T47D (cell line): ENCODE measurements at places on chromosomes 2 and 18.

- DNase-seq, result no peak
Measured at GRCh38 chr2:126700677-126701076, 44.7 kb downstream of the GYPC start.

DNA sequence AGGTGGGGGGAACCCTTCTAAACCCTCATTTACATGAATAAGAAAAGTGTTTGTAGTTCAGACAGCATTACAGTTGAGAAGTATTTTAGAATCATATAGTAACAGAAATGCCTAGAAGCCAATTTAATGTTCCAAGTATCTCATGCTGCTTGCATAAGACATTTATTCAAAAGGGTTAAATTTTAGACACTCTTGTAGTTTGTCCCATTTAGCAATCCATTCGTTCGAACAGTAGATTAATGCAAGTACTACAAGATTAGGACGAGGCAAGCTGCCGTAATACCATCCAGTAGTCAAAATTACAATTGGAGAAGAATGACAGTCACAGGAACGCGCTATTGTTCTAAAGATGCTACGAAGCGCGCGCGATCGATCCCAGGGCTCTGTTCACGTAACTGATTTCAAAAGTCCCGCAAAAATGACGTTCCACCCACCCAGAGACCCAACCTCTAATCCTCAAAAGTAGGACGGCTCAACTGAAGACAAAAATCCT is 1.2 kb downstream of the TMEM237 start:
- no peak for DNase-seq

GRCh38 chr2:241974096-241974495 is 104.6 kb downstream of the RTP5 start:
- DNase-seq, result no peak

DNA sequence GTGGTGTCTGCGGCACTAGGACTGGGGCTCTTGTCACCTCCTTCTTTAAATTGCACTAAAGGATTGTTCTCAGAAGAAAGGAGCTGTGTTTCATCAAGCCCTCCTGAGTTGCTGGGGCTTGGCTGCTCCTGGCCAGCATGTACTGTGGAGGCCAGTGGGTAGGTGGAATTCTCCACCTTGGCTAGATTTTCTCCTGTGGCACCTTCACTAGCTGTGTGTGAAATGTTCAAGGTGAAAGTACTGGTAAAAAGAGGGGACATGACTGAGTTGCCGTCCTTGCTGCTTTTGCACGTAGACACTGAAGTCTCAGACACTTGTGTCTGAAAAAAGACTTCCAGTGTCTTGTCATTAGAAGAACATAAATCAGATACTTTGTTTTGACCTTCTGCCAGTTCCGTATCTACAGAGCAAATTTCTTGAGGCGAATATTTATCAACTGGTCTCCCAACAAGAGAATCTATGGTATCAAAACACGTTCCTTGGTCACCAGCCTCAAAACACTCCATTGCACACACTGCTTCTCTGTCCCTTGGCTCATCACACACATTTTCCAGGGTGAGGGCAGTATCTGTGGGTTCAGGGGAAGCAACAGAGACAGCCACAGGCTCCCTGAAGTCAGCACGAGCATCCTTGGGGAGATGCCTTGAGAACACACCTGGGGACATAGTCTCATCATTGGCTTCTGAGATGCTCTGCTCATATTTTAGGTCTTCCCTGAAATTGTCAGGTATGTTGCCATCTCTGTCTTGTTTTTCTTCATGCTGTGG is 91.4 kb downstream of the ALPK2 start:
- DNase-seq, result no peak

GRCh38 chr2:167271932-167272331 is 383.7 kb downstream of the XIRP2 start:
- no peak for DNase-seq

- DNase-seq, result no peak
Measured at GRCh38 chr2:147716906-147717305, 127.9 kb upstream of the ACVR2A start.

GRCh38 chr2:235637896-235638295 is 144.1 kb downstream of the AGAP1 start:
- no peak for DNase-seq

DNA sequence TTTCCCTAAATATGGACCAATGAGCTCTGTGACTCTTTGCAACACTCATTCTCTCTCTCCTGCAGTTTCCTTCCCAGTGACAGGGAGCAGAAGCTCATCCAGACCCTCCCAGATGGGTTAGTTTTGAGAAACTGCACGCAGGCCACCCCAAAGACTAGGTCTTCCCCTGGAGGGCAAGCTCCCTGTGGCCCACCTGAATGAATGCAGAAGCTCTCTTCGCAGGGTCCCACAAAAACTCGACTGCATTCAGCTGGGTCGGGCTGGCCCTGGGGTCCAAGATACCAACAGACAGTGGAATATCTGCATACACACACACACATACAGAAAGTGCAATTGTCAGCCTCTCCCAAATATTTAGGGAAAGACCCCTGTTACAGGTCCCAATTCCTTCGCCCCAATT is 37.0 kb downstream of the TFCP2L1 start:
- no peak for DNase-seq

GRCh38 chr18:76179257-76179656 is 315.8 kb downstream of the ZNF516 start:
- DNase-seq, result no peak

DNA sequence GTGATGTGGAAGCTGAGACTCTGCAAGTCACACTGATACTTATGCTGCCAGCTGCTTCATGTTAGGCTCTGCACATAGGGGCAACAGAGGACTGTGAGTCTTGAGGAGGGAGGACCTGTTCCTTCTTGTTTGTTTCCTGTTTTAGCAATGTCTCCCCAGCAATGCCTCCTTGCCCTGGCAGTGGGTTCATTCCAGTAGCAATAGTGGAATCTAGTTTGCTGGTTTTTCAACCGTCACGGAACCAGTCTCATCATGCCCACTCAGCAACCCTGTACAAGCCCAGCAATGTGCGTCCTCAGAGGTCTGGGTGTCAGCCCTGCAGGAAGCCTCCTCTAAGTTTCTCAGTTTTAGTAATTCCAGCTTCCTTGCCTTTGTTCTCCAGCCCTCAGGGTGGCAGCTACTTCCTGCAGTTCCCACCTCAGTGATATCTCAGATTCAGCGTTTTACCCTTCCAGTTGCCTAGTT is 20.5 kb upstream of the ITGB6 start:
- DNase-seq, result no peak

DNA sequence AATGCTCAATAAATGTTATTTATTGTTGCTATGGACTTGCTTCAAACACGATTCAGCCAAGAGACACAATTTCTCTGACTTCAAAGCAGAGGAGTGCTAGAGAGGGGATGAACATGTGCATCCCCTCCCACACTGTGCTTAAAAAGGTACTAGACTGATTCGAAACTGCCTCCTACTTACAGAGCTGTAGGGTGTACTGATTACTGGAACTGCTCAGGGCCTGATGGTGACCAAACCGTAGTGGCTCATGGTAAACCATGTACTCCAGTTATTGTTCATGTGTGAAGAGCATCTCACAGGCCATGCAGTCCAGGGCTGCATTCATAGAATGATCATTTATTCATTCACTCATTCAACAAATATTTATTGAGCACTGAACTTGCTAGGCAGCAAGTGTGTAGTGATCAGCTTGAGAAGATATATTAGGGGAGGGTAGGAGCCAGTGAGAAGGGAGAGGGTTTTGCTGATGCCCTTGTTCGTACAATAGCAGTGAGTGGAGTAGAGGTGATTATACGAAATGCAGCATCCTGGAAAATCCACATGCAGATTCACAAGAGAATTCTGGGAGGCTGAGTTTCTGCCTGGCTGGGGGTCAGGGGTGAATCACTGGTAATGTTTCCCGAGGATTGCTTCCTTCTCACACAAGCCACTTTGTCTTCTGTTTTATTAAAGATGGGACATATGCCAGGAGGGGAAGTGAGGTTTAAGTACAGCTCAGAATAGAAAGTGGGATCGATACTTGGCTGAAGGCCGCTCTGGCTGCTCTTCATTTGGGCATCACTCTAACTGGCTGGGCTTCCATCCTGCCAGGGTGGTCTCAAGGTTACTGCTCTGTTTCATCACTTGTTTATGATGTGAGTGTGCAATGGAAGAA is 245.4 kb downstream of the RAD51AP2 start:
- no peak for DNase-seq

- DNase-seq, result no peak
Measured at GRCh38 chr2:188984065-188984491, 9.9 kb downstream of the COL3A1 start.

DNA sequence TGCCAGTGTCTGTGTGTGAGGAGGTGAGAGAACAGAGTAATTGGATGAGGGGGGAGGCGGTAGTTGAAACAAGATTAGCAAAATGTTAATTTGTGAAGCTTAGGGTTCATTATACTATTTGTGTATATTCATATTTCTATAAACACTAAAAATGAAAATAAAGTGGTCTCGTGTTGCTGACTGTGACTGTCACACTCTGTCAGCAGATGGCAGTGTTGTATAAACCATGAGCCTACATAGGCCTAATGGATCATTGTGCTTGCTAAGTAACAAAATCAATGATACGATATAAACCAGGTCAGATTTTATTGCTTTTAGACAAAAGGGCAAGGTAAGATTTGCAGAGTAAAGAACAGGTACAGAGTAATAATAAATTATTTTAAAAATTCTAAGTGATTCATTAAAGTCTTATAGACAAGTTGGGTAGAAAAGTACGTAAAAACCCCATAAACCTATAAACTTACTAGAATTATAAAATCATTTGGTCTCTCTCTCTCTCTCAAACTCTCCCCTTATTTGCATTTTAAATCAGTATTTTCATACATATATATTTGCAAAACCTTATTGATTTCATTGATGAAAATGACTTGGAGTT is 182.7 kb downstream of the RPIA start:
- DNase-seq, result peak; percentile 65

GRCh38 chr2:233094614-233095013 is 34.5 kb downstream of the INPP5D start:
- no peak for DNase-seq

GRCh38 chr2:228039752-228040534 is 141.5 kb downstream of the SPHKAP start:
- DNase-seq, result no peak

- no peak for DNase-seq
Measured at GRCh38 chr18:55401638-55402191, 186.3 kb downstream of the TCF4 start.

DNA sequence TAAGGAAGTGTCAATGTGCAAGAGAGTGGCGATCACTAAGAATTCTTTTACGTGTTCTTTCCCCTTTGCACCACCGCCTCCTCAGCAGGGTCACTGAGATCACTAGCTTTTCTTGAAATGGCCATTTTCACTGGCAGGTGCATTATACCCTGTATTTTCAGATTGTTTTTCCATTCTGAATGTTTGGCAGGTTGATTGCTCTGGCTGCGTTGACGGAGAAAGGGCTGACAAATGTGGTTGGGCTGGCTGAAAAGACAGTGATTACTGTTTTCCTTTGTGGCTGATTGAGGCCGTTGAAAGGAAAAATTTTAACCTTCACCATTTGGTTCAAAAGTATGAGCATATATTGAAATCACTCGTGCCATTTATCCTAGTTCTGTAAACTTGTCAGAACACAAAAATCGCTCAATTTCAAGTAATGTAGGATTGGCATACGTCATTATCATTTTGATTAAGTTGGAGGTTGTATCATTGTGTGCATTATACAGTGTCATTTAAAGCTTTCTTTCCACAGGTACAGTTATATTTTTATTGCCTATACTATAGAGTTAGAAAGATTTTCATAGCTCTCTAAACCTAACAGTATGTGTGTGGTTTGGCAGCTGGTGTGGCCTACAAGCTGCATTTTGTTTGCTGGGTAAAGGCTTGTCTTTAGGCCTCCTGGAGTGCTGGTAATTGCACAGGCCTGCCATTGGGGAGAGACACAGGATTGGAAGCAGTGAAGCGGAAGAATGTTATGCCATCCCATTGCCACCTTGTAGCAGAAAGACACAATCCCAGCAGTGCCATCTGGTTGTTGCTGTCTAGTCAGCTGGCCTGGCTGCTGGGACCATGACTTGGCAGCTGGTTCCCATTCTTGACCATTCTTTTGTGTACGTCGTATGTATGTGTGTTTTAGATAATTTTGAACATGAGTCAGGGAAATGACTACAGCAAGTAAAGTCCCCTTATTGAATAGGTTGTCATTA is 36.7 kb downstream of the DYNC1I2 start:
- peak; percentile 52 for DNase-seq

DNA sequence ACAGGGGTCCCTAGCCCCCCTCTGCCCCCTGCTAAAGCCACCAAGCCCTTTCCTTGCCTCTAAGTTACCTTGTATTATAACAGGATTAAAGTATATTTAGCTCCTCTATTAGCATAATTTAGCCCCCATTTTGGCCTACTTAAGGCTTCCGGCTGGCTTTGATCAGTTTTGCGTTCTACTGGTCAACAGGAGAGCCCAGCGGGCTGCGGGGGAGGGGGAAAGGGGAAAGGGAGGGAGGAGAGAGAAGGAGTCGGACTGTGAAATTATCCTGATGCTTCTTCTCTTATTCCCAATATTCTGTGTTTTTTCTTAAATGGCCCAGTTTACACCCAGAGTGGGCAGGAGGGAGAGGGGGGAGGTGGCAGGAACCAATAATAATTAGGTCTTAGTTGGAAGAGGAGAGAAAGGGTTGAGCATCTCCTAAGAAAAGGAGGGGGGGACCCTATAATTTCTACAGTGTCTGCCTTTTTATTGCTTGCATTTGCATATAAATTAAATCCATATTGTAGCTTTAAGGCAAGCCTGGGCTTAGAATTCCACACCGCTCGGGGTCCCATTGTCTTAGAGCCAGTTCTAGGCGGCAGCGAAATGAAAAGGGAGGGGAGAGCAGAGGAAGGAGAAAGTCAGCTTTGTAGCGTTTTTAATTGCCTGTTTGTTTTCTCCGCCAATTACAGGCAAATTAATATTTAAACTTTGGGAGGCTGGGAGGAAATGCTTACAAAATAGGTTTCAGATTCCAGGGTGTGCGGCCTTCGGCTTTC is 39.6 kb downstream of the EN1 start:
- no peak for DNase-seq

DNA sequence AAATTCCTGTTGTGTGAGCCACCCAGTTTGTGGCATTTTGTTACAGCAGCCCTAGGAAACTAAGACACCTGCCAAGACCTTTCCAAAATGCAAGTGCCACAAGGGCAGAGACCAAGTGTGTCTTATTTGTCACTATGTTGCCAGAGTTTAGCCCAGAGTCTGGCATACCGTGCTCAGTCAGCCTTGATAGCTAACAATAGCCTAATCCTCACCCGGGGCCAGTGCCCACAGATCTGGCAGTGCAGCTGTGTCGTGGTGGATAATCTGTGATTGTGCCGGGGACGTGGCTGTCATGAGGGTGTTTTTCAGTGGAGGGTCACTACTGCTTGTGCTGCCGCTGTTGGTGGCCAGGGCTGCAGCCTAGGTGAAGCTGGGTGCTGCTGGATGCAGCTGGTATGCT is 53.5 kb downstream of the MEP1B start:
- no peak for DNase-seq

GRCh38 chr2:314561-315336 is 26.9 kb upstream of the ALKAL2 start:
- no peak for DNase-seq

- DNase-seq, result no peak
Measured at GRCh38 chr18:50334546-50335152, 40.2 kb upstream of the SKA1 start.

GRCh38 chr2:171141320-171141719 is 19.4 kb downstream of the TLK1 start:
- DNase-seq, result no peak
